Stimulated activated CD8-positive, alpha-beta memory T cell treated with anti-CD3 and anti-CD28 coated beads, Interleukin-15, amount 100 ng/mL, for 4 hours (primary cell): ENCODE measurements at places on chromosomes 13 and 19.

GRCh38 chr13:21079761-21080592, 18.6 kb upstream of the LATS2 start:
- DNase-seq = no peak

GRCh38 chr19:1621021-1621420, 15.8 kb upstream of the UQCR11 start:
- DNase-seq = no peak

- DNase-seq = no peak
These were observed 92.2 kb upstream of the SERP2 start for GRCh38 chr13:44281252-44282000.

DNA sequence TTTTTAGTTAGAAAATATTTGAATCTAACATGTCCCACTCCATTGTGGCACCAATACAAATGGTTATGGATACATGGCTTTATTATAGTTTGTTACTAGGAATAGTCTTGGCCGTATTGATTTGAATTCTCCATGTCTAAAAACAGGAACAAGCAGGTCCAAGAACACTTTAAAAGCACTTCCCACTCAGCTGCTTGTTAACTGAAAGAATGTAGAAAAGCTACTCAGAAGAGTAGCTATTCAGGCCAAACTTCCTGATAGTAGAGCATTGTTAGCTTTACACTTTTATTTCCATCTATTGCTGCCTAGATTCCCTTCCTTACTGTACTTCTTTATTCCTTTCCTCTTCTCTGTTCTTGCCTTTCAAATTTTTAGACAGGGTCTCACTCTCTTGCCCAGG, 6.9 kb downstream of the PIBF1 start:
- DNase-seq = no peak

DNA sequence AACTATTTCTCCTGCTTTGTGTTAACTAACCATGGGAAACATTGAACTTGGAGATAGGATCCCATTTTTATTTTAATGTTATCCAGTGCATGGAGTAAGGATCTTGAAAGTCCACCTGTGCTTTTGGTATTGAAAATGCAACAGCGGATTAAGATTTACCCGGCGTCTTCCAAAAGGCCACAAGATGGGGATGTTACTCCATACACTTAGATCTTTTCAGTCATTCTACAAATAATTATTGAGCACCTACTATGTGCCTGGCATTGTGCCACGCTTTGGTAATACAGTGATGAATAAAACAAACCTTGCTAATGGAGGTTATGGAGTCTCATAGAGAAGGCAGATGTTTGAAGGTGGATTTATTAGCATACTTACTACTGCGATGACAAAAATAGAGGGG, 56.9 kb downstream of the RFC3 start:
- no peak for DNase-seq

DNA sequence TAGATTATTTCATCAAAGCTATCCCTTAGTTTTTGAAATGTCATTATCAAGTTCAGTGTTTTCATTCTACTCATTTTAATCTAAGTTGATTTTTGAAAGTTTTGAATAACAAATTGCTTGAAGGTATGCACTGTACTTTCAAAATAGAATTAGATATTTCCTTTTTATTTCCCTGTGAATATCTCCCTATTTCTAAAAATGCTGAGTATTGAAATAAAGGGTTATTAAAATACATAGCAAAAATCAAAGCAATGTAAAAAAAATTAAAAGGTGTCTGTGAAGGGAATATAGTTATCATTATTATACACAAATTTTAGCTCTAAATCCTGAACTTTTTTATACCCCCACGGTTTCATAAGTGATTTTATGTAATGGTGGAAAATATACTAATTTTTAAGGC, 967.8 kb downstream of the PCDH9 start:
- DNase-seq = no peak

DNA sequence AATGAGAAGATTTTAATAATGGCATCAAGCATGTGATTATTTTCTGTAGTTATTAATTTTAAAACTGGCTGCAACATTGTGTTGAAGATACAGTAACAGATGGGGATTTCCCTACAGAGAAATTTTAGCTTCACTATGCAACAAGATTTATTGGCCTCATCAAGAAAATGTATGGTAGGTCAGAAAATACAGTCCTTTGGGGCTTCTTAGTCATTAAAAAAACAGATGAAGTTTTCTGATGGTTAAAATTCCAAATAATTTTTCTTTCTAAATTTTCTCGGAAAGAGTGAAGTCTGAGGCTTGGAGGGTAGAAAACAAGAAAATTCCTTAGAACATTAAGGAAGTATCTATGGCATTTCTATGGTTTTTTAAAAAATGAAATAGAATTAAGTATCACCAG, 1790.8 kb upstream of the PCDH20 start:
- DNase-seq = no peak

DNA sequence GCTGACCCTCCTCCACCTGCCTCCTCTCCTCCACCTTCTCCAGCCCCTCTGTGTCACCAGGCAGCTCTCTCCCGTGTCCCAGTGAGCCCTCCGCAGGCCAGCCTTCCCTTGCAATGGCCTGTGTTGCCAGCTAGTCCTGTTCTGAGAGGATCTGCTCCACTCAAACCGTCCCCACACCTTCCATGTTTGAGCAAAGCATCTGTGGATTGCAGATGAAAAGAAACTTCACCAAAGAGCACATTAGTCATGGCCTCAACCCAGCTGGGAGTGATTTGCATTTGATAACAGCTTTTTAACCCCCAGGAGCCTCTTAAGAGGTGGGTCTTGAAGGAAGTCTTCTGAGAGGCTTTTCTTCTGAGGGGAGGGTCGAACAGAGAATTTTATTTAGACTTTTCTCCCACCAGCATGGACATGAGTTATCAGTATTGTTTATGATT, 72.8 kb downstream of the COL4A2 start:
- no peak for DNase-seq

DNA sequence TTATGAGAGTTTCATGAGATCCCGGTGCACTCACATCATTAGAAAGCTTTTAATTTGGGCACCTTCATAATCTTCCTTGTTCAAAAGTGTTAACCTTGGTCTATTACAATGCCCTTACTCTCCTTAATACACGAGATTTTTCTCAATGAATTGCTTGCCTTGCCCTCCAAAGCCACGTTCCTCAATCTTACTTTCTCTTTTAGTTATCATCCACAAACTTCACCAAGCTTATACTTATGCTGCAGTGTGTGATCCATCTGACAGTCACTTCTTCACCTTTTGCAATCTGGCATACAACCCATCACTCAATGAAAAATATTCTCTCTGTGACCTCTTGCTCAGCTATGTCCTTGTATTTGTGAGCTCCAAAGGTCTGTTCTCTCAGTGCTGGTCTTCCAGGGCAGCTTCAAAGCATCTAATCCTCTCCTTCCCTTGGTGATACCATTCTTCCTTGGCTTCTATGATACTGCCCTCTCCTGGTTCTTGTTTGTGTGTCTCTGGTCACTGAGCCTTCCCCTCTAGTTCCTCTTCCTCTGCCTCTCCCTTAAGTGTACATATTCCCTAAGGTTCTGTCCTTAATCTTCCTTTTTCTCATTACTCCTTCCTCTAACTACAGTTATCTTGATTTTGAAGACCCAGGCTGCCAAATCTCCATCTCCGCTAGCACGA, 202.2 kb upstream of the STARD13 start:
- no peak for DNase-seq

DNA sequence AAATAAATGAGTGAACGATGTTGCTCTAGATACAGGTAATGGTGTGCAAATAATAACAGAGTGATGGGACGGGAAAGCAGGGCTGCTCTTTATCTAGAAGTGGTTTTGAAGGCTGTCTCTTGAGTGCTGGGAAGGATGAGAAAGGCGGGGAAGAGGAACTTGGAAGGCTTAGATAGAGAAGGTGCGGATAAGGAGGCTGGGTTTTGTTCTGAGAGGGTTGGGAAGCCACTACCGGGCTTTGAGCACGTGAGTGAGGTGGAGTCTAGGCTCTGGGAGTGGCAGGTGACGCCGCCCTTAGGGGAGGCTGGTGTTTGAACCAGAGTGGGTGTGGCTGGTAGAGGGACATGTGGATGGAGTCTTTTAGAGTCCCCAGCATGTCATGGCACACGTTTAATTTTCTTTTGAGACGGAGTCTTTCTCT, 811 bp downstream of the ARMC6 start:
- peak; percentile 45 for DNase-seq

DNA sequence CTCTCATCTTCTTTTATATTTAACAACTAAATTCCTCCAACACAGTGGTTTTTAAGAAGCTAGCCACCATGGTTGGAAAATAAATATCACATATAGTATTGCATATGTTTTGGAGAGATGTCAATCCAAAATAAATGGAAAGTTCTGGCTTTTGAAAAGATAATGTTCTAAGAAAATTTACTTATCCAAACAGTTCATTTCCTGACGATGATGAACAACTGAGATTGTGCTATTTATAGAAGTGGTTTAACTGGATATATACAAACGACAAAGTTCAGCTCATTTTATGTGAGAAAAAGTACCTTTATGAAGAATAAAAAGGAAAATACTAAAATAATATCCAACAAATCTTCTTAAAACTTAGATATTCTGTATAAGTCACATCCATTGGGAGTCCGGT, 174.7 kb downstream of the MZT1 start:
- DNase-seq = no peak

GRCh38 chr13:34207872-34208271, 389.9 kb downstream of the RFC3 start:
- DNase-seq = no peak

DNA sequence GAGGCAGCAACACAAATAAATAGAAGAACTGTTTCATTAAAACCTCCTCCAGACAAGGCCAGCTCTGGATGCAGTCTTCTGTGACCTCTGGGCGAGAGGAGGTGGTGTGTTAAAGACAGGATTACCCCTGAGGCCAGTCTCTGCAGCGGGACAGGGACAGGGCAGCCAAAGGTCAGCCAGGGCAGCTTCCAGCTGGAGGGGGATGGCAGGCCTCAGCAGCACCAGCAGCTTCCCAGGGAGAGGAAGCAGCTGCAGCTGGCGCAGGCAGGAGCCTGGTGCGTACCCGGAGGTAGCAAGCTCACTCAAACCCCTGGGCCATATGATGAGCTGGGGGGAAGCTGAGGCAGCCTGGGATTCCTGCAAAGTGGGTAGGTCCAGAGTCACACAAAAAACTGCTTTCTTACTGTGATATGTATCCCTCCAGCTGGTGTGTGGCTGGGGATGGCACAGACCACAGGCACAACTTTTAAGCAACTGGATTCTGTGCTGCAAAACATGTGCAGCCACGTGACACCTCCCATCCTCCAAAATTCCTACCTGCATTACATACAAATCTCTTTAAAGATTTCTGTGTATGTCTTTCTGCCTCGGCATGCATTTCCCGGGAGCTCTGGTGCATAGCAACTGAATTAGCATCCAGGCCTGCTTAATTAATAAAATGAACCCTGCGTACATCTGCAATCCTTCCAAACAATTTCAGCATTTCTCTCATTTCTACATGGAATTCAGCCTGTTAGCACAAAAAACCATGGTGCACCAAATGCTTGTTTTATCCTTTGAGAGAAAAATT, 238.3 kb upstream of the MAB21L1 start:
- no peak for DNase-seq

DNA sequence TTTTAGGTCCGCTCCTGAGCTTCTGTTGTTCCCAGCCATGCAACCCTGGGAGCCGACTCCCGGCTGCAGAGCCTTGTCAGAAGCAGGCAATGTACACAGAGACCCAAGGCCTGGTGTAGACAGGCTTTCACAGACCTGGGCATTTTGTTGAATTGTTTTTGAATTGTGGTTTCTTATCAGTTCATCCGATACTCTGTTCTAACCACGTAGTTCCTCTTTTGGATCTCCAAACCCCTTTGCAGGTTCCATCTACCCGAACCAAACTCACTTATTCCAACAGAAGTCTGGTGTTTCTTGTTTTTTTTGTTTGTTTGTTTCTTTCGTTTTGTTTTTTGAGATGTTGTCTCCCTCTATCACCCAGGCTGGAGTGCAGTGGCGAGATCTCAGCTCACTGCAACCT, 6.3 kb upstream of the NLRP2 start:
- no peak for DNase-seq

GRCh38 chr19:8306235-8307054, 1.7 kb downstream of the CD320 start:
- no peak for DNase-seq

- no peak for DNase-seq
These were observed 35.1 kb downstream of the RNF6 start for GRCh38 chr13:26186995-26187394.

GRCh38 chr13:99150575-99151361, 49.9 kb upstream of the UBAC2 start:
- no peak for DNase-seq

- no peak for DNase-seq
These were observed 56.7 kb downstream of the RCBTB2 start for GRCh38 chr13:48476215-48476614.

DNA sequence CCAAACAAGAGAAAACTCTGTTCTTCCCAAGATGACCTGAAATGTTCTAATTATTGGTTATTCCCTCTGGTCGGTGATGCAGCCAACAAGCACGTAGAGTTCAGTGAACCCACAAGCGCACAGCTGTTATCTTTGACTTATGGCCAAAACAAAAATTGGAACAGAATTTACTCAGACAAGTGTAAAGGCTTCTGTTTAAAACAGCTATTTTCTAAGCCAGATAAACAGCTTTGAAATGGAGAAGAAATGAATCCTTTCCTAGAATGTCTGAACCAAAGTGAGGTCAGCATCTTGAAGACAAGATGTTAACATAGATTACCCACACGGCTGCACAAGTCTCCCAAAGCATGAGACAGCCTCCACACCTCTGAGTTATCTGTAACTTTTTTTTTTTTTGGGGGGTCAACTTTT, 669.2 kb downstream of the DIAPH3 start:
- DNase-seq = no peak

- DNase-seq = no peak
These were observed 21.6 kb downstream of the LTBP4 start for GRCh38 chr19:40622773-40623075.

- DNase-seq = no peak
These were observed 8.6 kb downstream of the TNFAIP8L1 start for GRCh38 chr19:4647676-4648644.

- DNase-seq = no peak
These were observed 216.5 kb downstream of the EFNB2 start for GRCh38 chr13:106318941-106319411.
